NCI-H1930 (cell line): ENCODE measurements at places on chromosomes 12 and 14.
A peak's percentile ranks its signal among the peaks of the same experiment; 100 is the strongest.

DNA sequence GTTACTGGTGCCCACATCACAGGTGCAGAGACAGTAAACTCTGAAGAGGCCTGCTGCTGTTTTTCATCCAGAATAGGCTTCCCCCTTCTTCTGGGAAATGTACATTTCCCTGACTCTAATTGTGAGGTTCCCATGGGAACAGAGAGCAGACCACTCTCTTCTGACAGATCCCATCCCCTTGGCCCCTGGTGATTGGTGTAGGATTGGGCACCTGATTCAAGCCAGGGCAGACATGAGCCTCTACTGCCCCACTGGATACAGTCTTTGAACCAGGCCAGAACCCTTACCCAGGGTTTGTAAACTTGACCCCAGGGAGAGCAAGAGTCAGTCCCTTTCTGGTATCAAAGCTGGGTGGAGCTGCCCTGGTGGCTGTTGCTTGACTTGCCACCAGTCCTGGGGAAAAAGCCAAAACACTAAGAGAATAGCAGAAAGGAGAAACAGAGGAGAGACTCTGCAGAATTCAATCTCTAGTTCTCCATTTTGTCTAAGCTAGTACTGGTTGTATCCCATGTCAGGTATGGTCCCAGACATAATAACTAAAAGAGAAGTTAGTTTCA is 14.8 kb upstream of the NFYB start:
- DNase-seq = no peak

- no peak for DNase-seq
These were observed 210.9 kb upstream of the ARID2 start for GRCh38 chr12:45518291-45519235.

- DNase-seq = no peak
These were observed 110.7 kb downstream of the BTG1 start for GRCh38 chr12:92034858-92035401.

DNA sequence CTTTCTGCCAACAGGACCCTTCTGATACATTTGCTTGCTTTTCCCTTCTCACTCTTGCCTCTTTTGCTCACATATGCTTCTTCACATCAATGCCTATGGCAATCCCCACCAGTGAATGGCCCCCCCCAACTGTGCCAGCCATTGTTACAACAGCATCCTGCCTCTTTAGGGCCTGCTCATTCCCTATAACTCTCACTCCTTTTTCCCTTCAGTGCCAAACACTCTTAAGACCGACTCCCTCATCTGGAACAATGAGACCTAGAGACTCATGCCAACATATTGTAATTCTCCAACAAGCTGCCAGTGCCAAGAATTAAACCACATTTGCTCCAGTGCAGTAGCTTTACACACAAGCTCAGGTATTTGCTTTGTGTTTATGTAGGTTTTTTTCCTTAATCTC is 189.0 kb downstream of the SOX5 start:
- no peak for DNase-seq

GRCh38 chr12:95463050-95463449 is 10.9 kb upstream of the METAP2 start:
- DNase-seq = no peak

DNA sequence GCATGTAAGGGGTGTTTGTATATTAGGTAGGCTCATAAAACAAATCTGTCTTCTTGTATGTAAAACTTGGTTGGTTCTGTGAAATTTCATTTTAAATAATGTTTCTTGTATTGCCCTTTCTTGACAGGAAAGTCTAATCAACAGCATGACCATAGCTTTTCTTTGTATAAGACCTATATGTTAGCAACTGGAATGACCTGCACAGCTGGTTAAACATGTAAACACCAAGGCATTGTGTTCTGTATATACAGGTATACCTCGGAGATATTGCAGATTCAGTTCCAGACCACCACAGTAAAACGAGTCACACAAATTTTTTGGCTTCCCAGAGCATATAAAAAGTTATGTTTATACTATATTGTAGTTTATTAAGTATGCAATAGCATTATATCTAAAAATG is 183.6 kb downstream of the ERC1 start:
- DNase-seq = peak; percentile 13

GRCh38 chr12:53483979-53484377 is 15.3 kb downstream of the MAP3K12 start:
- DNase-seq = no peak

DNA sequence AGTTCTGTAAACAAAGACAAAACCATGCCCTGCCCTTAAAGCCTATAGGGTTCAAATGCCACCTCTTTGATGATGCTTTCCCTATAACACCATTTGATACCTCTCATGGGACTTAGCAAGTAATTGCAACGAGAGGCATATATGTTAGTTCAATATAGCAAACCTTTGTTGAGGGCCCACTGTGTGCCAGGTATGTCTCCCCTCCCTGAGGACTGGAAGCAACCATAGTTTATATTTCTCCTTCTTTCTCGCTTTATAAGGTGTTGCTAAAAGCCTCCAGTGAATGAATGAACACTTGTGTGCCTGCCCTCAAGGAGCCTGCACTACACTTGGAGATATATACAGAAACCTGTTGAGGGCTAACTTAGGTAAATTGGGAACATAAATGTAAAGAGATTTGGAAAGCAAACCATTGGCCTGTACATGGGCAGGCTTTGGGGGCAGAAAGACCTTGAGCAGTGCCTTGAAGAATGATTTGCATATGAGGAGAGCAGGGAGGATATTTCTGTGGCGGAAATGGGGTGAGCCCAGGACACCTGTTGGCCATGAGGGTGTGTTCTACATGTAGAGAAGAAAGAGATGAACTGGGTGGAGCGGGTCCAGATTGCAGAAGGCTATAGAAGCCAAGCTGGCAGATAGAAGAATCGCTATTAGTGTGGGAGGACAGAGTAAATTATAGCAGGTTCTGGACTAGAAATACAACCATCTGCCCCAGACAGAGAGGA is 1.8 kb upstream of the CKAP4 start:
- no peak for DNase-seq

DNA sequence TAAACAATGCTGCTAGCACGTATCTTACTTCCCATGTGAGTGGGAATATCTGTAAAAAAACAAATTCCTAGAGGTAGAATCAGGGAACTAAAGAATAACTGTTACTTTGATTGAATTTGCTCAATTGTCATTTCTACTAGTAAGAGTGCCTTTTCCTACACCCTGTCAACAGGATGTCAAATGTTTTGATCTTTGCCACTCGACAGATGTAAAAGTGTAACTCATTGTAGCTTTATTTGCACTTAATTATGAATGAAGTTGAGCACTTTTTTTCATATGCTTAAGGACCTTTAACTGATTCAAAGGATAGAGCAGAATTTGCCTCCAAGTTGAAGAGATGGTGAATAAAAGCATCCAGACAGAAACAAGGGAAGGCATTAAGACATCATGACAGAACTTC is 104.5 kb downstream of the PPP1R12A start:
- no peak for DNase-seq

DNA sequence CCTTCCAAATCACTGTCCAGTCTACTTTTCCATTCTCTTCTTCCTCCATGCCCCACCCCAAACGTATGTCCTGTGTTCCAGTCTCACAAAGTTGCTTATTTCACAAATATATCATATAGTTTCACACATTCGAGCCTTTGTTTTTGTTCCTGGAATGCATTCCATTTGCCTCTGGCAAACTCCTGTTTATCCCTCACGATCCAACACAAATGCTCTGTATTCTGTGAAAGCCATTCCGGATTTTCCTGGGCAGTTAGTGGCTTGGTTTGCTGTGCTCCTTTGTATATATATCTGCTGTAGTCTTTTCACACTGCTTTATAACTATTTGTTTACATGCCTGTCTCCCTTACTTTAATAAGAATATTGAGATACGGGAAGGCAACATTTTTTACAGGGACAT is 9.0 kb downstream of the RIC8B start:
- no peak for DNase-seq

DNA sequence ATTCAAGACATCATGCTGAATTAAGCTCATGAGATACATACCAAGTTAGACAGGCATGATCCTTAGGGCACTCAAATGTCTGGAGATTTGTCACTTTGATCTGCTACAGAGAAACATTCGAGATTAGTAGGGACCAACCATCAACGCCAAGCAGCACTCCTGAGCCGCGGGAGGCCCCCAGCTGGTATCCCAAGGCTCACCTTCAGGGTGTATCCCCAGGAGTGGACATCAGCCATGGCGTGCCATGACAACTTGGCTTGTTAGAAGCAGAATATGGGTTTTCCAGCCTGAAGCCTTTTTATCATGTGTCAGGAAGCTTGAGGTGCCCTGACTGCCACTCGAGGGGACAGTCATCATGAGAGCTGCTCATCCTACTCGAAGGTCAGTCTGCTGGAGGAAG is 39.1 kb upstream of the GPHB5 start:
- DNase-seq = no peak

- no peak for DNase-seq
These were observed 48.7 kb downstream of the ACADS start for GRCh38 chr12:120774169-120774916.

- DNase-seq = no peak
These were observed 26.3 kb downstream of the BATF start for GRCh38 chr14:75548544-75548943.

GRCh38 chr14:68690089-68690958 is 102.5 kb downstream of the ZFP36L1 start:
- DNase-seq = no peak

DNA sequence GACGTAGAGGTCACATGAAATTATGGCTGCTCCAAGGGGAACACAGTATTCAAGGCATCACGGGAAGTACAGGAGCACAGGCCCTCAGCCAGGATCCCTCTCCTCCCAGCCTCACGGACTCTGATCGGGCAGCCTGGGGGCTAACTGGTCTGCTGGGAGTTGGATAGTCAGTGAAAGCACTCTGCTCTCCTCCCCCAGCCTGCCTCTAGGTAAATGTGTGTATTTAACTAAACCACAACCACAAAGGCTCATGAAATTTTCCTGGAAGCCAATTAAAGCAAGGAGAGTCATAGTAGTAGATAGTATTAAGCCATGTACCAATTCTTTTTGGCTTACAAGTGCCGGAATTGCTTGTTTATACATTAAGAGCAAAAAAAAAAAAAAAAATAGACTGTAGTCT is 254.3 kb downstream of the MSRB3 start:
- DNase-seq = no peak

GRCh38 chr12:71108355-71108754 is 49.4 kb downstream of the TSPAN8 start:
- DNase-seq = no peak

GRCh38 chr12:53499266-53500141 is at the start of gene MAP3K12:
Gene MAP3K12, minus strand, starts transcription at chr12:53499458. Its CDS starts 12,067 bp downstream, at chr12:53487391.
- DNase-seq = peak; percentile 41

DNA sequence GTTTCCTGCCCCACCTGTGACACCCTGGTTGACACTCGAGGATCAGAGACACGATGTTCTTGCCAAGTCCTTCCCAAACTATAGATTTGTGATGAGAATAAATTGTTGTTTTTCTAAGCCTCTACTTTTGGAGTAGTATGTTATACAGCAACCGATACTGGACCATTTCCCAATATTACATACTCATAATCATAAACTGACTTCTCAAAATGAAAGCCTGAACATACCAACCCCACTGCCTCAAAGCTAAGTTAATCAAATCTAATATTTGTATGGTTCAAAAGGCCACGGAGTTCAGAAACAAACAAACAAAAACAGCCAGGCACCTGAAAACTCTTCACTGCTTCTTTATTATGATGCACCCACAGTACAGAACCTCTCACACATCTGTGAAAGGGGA is 52.3 kb upstream of the GPHB5 start:
- no peak for DNase-seq

- no peak for DNase-seq
These were observed 86.4 kb downstream of the EML1 start for GRCh38 chr14:99879401-99880295.

DNA sequence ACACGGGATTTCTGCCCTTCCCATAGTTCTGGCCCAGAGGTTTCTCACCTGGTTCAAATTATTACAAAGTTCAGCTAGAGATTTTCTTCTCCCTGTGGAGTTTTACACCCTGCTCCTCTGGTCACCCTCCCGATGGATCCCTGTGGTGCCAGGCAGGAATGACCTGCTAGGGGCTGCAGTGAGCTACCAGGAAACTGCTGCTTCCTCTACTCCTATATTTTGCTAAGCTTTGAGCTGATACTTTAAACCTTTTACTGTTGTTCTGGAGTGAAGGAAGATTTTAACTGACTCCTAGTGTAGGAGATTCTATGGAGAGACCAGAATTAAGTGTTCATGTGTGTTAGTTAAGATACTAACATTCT is 30.4 kb upstream of the LRIG3 start:
- no peak for DNase-seq

DNA sequence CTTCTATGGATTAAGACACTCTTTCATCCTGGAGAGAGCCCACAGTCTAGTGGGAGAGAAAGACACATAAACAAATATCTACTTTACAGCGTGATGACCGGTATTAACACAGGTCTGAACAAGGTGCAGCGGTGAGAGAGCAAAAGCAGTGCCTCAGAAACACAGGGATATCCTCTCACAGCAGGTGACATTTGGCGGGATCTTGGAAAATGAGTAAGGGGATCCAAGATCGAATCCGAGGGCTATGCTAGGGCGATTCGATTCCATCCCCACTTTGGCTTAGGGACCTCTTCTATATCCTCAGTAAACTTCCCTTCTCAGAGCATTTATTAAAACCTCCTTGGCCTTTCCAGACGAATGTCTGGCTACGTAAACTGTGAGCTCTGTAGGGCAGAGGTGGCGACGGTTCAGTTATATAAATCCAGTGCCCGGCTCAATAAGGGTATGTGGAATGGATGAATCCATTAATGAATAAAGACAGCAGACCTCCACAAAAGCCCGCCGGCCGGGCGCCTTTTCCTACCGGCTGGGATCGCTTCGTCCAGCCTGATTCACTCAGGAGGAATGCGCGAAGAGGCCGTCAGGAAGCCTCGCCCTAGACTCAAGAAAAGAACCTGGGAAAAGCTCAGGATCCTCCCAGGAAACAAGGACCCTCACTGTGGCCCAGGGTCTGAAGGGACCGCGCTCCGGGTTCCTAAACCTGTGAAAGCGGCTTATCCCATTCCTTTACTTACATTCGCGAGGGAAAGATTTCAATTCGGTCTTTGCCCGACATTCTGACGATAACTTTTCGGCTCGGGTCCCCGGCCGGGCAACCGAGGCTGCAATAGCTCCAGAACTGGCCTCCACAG is 455 bp downstream of the ATP6V1D start:
- no peak for DNase-seq

GRCh38 chr14:64766430-64767151 is 62.4 kb downstream of the PLEKHG3 start:
- DNase-seq = no peak

DNA sequence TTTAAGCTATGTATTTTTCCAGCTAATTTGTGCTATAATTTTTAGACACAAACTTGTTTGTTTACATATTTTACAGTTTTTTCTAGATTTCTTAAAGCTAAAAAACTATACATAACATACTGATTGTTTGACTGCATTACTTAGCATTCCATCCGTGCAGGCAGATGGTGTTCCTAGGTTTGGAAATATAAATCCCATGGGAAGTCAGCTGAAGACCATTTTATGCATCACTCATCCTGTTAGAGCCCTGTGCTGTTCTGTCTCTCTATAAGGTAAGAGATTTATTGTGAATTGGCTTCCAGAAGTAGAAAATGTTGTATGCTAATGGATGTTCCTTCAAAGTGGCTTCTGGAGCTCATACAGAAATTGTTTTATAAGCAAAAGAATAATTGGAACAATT is 31.1 kb downstream of the RMST start:
- no peak for DNase-seq

GRCh38 chr12:97306147-97306546 is 156.5 kb upstream of the RMST start:
- no peak for DNase-seq

GRCh38 chr14:29724991-29725390 is 202.7 kb downstream of the PRKD1 start:
- DNase-seq = no peak

- peak; percentile 46 for DNase-seq
These were observed 71.4 kb downstream of the SLC41A2 start for GRCh38 chr12:104886418-104887401.
